ENCODE measurements at places on chromosomes 3 and 15.

GRCh38 chr3:107619549-107619948 is 96.8 kb downstream of the BBX start:
- DNase-seq: no peak

GRCh38 chr15:72227720-72228119 is 3.3 kb downstream of the PKM start:
- DNase-seq: no peak

GRCh38 chr3:196501316-196502044 is 2.1 kb downstream of the RNF168 start:
- no peak for DNase-seq

- no peak for DNase-seq
Measured at GRCh38 chr15:25378501-25378901, 60.3 kb downstream of the UBE3A start.

GRCh38 chr15:71219101-71219500 is 103.8 kb downstream of the THSD4 start:
- no peak for DNase-seq
